ENCODE measurements at places on chromosomes 2 and 18.

DNA sequence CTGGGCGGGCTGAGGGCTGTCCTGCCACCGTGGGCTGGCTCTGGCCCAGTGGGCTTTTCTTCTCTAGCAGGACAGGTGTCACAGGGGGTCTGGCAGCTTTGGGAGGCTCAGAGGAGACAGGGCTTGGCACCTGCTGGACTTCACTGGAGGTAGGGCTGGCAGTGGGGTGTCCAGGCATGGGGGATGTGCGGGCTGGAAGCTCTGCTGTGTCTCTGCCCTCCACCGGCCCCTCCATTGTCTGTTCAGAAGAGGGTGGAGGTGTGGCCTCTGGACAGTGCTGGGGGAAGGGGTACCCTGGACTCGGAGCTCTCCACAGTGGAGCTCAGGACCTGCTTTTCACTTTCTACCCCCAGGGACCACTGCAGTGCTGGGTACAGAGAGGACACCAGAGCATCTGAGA is 9.2 kb downstream of the PTPRN start:
- H3K27ac ChIP-seq: no peak overlapping the region
- no peaks in the 10 kb centered on the region for H3K36me3 ChIP-seq
- no peaks in the 10 kb centered on the region for H3K4me1 ChIP-seq
- H3K4me3 ChIP-seq: no peak overlapping the region
- no peak for DNase-seq

- H3K4me1 ChIP-seq: peaks cover 8% of the 10 kb centered on the region
- peak overlapping the region; percentile 61 for H3K27ac ChIP-seq
- H3K36me3 ChIP-seq: no peaks in the 10 kb centered on the region
- DNase-seq: no peak
These were observed 7.2 kb downstream of the SLC30A3 start for GRCh38 chr2:27255660-27256059.

DNA sequence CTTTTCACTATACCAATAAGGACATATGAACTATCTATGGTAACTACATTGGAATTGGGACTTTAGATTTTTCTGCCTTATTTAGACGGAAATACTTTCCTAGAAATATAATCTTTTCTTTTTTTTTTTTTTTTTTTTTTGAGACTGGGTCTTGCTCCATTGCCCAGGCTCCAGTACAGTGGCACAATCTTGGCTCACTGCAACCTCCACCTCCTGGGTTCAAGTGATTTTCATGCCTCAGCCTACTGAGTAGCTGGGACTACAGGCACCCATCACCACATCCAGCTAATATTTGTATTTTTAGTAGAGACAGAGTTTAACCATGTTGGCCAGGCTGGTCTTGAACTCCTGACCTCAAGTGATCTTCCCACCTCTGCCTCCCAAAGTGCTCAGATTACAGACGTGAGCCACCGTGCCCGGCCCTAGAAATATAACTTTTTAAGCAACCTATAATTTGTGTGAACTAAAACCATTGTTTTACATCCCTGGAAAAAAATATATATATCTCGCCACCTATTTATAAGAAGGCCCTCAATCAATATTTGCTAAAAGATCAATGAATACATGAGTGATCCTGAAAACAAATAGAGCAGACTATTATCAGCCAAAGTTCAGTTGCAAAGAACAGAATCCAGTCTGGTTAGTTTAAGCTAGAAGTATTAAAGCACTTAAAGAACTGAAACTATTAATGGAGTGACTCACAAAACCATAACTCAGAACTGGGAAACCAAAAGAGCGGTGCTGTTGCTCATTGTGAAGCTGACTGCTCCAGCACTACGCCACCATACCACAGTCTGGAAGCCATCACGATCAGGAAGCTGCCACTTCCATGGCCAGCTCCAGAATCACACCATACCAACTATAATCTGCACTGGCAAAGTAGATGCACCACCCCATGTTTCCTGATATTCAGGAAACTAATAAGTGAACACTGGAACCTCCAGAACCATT is 8.4 kb upstream of the HNRNPLL start:
- peaks cover under 1% of the 10 kb centered on the region for H3K4me1 ChIP-seq
- no peaks in the 10 kb centered on the region for H3K36me3 ChIP-seq
- no peak overlapping the region for H3K4me3 ChIP-seq

DNA sequence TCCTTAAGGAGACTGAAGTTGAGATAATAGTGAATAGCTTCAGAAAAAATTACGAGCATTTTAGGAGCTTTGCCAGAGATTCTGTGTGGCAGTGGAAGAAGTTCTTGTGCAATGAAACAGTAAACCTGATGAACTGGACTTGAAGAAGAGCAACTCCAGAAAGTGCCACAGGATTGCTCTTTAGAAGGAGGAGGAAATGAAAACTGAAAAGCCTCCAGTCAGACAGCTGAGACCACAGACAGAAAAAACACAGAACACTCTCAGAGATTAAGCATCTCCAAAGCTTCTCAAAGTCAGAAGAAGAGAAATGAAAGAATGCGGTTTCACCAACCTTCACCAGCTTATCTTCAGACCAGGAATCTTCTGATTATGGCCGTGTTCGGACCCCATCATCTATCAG is 329.7 kb upstream of the CNTNAP5 start:
- no peak overlapping the region for H3K27ac ChIP-seq
- H3K36me3 ChIP-seq: no peaks in the 10 kb centered on the region
- no peaks in the 10 kb centered on the region for H3K4me1 ChIP-seq
- no peaks in the 10 kb centered on the region for H3K27me3 ChIP-seq
- DNase-seq: no peak
- H3K4me3 ChIP-seq: no peak overlapping the region

GRCh38 chr18:39840406-39840805 is 2114.6 kb upstream of the PIK3C3 start:
- DNase-seq: no peak
- no peaks in the 10 kb centered on the region for H3K27me3 ChIP-seq
- H3K4me3 ChIP-seq: no peak overlapping the region
- H3K27ac ChIP-seq: no peak overlapping the region
- no peaks in the 10 kb centered on the region for H3K36me3 ChIP-seq
- no peaks in the 10 kb centered on the region for H3K4me1 ChIP-seq

- no peak for DNase-seq
- no peak overlapping the region for H3K27ac ChIP-seq
- H3K36me3 ChIP-seq: no peaks in the 10 kb centered on the region
- H3K27me3 ChIP-seq: no peaks in the 10 kb centered on the region
- H3K4me1 ChIP-seq: no peaks in the 10 kb centered on the region
- H3K4me3 ChIP-seq: no peak overlapping the region
These were observed 24.7 kb upstream of the FAM124B start for GRCh38 chr2:224426656-224427055.

- no peaks in the 10 kb centered on the region for H3K27me3 ChIP-seq
- H3K36me3 ChIP-seq: no peaks in the 10 kb centered on the region
These were observed 386.6 kb upstream of the SPRED2 start for GRCh38 chr2:65818873-65819451.

DNA sequence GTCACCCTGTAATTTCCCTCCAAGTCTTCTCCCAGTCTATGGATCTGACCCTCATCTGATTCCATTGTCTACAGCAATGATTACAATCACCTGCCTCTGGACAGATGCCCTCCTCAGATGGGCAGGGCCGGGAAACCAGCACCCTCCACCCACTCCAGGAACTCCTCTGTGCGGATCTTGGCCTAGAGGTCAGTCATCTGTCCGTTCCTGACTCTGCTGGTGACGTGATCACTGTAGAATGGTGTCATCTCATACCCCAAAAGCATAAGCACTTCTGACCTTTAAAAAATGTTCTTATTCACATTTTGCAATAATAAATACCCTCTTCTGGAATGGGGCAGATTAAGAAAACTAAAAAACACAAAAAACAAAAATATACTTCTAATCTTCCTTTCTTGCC is 29.5 kb upstream of the BZW1 start:
- H3K36me3 ChIP-seq: no peaks in the 10 kb centered on the region
- DNase-seq: no peak
- no peaks in the 10 kb centered on the region for H3K4me1 ChIP-seq
- H3K27ac ChIP-seq: no peak overlapping the region
- H3K4me3 ChIP-seq: no peak overlapping the region

DNA sequence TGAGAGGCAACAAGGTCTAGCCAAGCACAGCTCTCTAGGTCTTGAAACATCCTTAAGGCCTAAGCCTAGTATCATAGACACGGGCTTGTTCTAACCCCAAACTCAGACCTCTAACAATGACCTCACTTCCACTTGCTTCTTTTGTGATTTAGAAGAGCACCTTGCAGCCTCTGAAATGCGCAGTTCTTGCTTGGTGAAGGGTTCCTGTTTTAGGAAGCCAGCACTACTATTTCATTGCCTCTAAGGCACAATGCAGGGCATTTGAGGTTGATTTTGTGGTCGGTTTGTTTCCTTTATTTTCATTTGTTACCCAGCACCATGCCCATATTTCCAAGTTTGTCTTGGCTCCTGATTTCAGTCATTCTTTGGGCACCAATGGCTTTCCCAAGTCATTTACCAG is 117.0 kb upstream of the CYP1B1 start:
- no peaks in the 10 kb centered on the region for H3K27me3 ChIP-seq
- H3K4me1 ChIP-seq: peaks cover 5% of the 10 kb centered on the region

- H3K4me3 ChIP-seq: no peak overlapping the region
- no peaks in the 10 kb centered on the region for H3K4me1 ChIP-seq
- no peak overlapping the region for H3K27ac ChIP-seq
- no peaks in the 10 kb centered on the region for H3K36me3 ChIP-seq
- H3K27me3 ChIP-seq: no peaks in the 10 kb centered on the region
- no peak for DNase-seq
These were observed 43.2 kb downstream of the PSD4 start for GRCh38 chr2:113216891-113217454.

DNA sequence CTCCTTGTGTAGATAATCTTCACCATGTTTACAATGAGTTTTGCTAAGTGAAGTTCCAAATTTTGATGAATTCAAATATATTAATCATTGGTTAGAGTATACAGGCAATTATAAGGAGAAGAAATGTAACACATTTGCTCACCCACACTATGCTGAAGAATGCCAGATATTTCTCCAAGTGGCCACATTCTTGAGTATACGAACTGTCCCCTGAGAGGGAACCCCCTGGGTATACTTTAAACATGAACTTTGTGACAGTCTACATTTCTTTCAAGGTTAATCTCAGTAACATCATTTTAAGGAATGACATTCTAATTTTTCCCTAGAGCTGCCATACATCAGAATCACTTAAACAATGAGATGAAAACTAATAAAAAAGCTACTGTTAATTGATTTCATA is 39.8 kb upstream of the CDKL4 start:
- H3K27me3 ChIP-seq: no peaks in the 10 kb centered on the region
- peaks cover 45% of the 10 kb centered on the region for H3K36me3 ChIP-seq
- no peak overlapping the region for H3K4me3 ChIP-seq
- no peak overlapping the region for H3K27ac ChIP-seq
- DNase-seq: no peak

DNA sequence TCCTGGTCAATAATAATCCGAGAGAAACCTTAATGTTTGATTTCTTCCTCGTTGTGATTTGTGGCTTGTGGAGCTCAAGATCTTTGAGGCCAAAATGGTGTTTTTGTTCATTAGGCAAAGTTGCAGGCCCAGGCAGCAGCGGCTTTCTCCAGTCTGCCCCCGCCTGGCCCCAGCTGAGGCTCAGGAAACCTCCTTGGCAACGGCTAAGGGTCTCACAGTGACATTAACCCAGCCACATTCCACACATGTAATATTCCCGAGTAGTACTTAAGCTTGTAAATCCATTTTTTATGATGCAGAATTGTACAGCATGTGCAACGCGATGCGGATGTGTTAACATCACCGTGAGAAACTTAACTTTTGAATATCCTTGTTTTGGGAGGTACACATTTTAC is 200.1 kb downstream of the BCL11A start:
- no peaks in the 10 kb centered on the region for H3K36me3 ChIP-seq
- H3K4me1 ChIP-seq: no peaks in the 10 kb centered on the region
- no peak overlapping the region for H3K4me3 ChIP-seq
- no peak overlapping the region for H3K27ac ChIP-seq
- no peak for DNase-seq

DNA sequence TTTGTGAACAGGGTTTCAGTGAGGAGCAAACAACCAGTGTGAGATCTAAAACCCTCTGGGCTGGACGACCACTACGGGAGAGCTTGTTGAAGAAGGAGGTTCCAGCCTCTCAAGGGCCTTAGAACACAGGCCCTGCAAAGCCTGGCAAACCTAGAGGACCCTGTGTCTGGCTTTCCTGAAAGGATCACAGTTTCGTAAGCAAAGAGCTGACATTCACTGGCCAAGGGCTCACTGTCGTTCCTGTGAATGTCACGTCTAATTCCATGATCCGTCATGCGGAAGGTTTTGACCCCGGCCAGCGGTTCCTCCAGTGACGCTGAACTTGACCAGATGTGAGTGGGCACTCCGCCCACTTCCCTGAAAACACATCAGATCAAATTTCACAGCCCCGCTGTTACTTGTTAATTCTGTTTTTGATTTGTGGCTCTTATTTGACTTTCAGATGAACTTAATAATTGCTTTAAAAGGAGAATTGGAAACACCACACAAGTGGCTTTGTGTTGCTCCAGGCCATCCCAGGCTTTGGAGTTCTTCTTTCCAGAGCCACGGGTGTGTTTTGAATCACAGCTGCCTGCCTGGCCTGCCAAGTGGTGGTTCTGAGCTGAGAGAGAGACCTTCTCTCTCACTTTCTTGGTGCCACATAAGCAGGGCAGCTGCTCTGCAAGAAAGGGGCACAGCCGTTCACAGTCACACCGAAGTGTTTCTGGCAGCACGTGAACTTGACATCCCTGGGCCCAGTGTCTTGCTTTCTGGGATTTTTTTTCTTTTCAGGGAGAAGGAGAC is 308.4 kb downstream of the NDUFA10 start:
- H3K27ac ChIP-seq: peak overlapping the region; percentile 5
- DNase-seq: no peak
- no peak overlapping the region for H3K4me3 ChIP-seq
- no peaks in the 10 kb centered on the region for H3K4me1 ChIP-seq

DNA sequence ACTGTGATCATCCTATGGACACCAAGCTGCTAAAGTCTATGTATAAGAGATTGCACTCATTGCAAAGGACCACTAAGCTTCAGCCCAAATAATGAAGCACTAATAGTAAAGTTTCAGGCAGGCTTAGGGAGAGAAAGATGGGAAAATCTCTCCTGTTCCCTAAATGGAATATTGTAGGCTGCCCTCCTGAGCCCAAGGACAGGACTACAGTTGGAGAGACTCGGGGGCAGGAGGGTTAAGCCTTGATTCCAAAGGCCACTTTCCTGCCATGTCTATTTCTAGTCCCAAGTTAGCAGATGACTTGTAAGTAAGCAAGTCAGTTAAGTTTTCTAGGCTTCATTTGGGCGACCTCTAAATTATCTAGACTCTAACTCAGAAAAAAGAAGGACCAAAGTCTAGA is 9.0 kb downstream of the TMEM247 start:
- peak; percentile 50 for DNase-seq
- no peak overlapping the region for H3K4me3 ChIP-seq
- peaks cover 24% of the 10 kb centered on the region for H3K4me1 ChIP-seq

DNA sequence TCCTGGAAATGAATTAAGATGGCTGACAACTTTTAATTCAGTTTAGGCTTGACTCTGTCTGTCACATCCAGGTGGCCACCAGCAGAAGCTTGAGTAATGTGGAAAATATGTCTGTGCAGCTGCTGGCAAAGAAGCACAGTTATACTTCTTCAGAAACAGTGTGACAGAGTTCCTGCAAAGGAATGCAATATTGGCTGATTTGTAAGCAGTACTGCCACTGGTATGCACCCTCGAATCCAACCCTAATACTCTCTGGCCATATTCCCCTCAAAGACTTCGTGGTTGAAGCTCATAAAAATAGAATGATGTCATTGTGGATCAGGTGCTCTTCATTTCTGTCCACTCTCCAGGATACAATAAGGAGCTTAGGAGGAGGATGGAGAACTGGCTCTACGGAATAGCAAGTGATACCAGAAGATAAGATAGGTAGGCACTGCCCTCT is 86.2 kb downstream of the METTL8 start:
- peaks cover 4% of the 10 kb centered on the region for H3K4me1 ChIP-seq
- H3K27me3 ChIP-seq: no peaks in the 10 kb centered on the region
- no peak for DNase-seq
- H3K27ac ChIP-seq: peak overlapping the region; percentile 51
- H3K36me3 ChIP-seq: no peaks in the 10 kb centered on the region

All from ascending aorta (tissue), 2 donors.